ENCODE measurements at places on chromosomes 7 and 10.

GRCh38 chr10:13700473-13701144 lies 113.8 kb downstream of the PRPF18 start:
- DNase-seq = no peak

- DNase-seq = no peak
These were observed 1.1 kb upstream of the AKR1B1 start for GRCh38 chr7:134459981-134460380.

DNA sequence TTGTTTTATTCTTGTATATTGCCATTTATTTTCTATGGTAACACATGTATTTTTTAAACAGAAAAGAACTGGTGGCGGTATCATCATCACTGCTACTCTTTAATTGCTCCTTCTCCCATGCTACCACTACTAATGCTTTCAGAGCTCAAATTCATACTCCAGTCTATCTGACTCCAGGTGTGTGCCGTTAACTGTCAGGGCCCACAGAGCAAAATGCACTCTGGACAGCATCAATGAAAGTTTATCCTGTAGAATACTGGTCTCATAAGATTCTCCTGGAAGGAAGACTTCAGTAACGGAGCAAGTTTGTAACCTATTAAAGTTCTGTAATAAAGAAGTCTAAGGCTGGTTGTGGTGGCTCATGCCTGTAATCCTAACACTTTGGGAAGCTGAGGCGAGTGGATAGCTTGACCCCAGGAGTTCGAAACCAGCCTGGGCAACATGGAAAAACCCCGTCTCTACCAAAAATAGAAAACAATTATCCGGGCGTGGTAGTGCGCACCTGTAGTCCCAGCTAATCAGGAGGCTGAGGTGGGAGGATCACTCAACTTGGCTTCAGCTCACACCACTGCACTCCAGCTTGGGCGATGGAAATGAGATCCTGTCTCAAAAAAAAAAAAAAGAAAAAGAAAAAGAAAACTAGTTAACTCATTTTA lies 18.4 kb downstream of the ZNRF2 start:
- DNase-seq = no peak

GRCh38 chr10:86109421-86109820 lies 257.2 kb downstream of the GRID1 start:
- DNase-seq = no peak

DNA sequence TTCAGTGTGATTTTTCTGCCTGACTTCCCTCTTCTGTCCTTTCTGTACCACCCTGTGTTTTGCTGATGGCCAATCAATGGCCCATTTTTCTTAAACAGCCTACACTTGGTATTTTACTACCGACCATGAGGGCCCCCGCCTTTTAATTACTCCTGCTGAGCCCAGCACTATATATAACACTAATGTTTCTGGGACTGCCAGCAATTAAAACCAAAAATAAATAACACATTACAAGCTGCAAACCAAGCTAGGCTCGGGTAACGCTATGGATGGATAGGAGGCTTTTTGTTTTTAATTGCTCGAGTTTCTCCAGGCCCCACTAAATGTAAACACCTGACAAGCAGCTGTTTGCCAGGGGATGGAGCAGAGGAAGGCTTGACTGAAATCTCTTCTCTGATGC lies 915.4 kb upstream of the AUTS2 start:
- no peak for DNase-seq

DNA sequence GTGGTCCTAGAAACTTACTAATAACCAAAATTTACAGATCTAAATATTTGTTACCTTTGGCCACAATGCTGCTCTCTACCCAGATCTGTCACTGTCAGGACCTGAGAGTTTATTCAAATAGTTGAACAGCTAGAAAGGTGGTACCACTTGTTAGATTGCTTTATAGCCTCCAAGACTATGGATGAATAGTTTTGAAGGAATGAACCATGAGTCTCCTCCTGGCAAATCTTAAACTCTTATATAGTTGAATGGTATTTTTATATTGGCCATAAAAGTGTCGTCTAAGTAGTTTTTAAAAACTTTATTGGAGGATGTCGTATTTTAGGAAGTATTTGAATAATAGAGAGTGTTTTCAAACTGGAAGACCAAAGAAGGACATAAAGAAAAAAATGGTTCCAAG lies 178.7 kb downstream of the AHR start:
- no peak for DNase-seq

- no peak for DNase-seq
These were observed 24.7 kb upstream of the YAE1 start for GRCh38 chr7:39541511-39541910.

DNA sequence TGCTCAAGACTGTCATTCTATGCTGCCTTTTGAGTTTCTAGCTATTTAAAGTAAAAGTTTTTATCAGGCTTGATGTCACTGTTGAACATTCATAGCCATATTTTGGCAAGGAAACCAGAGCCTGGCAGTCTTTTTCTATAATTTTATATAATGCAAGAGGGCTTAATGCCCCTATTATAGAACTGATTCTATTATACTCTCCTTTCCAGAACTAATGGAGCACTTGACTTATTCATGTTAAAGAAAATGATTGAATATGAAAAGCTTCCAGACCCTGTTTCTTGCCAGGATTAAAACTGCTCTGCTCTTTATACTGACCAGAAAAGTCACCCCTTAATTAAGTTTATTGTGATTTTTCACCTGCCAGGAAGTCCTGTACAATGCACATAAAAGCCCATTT lies 337.6 kb upstream of the CHRM2 start:
- no peak for DNase-seq

DNA sequence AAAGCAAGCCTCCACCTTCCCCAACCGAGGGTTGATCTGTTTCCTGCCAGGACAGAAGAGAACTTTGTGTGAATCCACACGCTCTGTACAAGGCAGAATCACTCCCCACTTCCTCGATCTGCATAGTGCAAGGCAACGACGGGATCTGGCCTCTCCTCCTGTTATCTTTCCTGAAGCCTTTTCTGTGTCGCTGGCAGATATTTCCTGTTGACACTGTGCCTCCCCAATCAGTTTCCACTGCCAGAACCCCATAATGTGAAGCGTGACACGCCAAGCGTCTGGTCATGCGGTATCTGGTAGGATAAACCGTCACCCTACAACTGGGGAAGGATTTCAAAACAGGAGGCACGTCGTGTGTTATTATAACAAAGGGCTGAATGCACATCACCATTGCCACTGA lies 57.2 kb downstream of the FAM171A1 start:
- DNase-seq = no peak

DNA sequence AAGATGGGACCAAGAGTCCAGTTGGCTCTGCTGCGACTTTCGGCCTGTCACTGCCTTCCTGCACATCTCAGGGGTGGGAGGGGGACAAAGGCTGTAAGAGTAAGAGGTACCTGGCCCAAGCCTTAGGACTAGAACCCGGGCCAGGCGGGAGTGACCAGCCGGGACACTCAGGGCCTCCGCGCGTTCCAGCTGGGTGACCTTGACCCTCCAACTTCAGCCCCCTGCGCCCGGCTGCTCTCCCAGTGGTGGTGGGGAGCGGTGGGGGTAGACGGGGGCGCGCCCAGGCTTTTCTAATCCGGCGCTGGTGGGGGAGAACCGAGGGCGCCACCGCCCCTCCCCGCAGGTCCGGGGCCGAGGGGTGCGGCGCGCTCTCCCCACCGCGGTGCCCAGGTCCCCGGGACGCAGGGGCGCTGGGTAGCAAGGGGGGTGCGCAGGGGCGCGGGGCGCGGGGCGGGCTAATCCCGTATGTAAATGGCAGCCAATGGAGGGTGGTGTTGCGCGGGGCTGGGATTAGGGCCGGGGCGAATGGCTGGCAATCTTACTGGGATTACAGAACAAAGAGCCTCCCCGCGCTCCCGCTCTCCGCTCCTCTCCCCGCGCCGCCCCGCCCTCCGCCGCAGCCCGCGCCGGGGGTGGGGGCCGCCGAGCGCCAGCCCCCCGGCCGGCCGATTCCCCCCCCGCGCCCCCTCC lies at the start of gene GTF2IRD1:
Gene GTF2IRD1, plus strand, starts transcription at position 585 of the 690 bp plus-strand sequence. CDS start 54,175 bp downstream, outside the sequence.
- peak; percentile 84 for DNase-seq

- DNase-seq = no peak
These were observed 108.9 kb upstream of the MKLN1 start for GRCh38 chr7:131218727-131219128.

- no peak for DNase-seq
These were observed 22.7 kb upstream of the GTF2IRD1 start for GRCh38 chr7:74430961-74431466.

- no peak for DNase-seq
These were observed 137.4 kb upstream of the TCERG1L start for GRCh38 chr10:131448883-131449282.

GRCh38 chr7:107364787-107365186 lies 105.1 kb upstream of the GPR22 start:
- peak; percentile 29 for DNase-seq

DNA sequence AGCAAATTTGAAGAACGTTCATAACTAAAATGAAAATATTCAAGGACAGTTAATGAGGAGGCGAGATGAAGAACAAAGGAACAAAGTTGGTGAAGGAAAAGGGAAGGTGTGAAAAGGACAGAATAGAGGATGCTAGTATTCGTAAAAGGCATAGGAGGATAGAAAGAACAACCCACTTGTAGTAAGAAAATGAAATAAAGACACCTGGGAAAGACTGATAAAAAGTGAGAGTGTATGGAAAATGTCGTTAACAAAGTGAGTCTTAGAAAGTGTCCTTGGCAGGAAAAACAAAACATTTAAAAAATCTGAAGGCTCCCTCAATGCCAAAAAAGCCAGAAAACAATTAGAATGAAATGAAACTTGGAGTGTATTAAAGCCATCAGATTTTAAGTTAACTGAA lies 29.6 kb upstream of the ZC3HAV1 start:
- no peak for DNase-seq

DNA sequence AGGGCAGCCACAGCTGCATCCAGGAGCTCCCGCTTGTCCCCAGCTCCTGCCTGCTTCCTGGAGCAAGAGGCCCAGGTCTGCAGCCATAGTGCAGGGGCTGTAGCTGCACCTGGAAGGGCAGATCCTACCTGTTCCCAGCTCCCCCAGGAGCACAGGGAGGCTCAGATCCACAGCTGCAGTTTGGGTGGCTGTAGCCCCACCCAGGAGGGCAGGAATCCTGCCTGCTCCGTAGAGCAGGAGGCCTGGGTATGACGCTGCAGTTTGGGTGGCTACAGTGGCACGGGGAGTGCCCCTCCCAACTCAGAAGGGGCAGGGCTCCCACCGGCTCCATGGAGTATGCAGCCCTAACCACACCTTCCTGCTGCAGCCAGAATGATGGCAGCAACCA lies 26.7 kb upstream of the CDCA7L start:
- no peak for DNase-seq

DNA sequence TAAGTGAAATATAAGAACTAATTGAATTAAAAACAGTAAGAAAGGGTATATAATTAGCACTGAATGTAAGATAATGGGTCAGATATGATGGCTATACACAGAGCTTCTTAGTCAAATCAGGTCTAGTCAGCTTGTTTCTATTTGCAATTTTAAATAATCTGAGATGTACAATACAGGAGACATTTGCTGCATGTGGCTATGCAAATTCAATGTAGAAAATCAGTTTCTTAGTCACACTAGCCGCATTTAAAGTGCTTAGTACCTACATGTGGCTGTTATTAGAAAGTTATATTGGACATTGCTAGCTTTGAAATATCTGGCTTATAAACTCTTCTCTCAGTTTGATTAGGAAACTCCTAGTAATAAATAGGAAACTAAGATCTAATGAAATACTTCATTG lies 25.3 kb downstream of the CCDC7 start:
- DNase-seq = no peak

DNA sequence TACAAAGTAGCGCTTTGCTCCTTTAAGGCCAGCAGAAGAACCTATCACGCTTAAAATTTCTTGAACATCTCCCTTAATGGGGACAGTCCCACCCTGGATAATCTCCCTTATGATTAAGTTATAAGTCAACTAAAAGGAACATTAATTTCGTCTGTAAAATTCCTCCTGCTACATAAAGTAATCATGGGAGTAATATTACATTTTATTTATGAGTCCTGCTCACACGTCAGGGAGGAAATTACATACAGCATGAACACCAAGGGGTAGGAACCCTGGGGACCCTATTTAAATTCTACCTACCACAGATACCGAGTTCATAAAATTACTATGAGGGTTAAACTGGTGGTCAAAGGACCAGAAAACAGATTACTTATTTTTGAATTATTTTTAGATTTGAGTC lies 926.6 kb upstream of the MBL2 start:
- DNase-seq = no peak

GRCh38 chr10:62583876-62584615 lies 209.9 kb downstream of the ZNF365 start:
- peak; percentile 97 for DNase-seq

DNA sequence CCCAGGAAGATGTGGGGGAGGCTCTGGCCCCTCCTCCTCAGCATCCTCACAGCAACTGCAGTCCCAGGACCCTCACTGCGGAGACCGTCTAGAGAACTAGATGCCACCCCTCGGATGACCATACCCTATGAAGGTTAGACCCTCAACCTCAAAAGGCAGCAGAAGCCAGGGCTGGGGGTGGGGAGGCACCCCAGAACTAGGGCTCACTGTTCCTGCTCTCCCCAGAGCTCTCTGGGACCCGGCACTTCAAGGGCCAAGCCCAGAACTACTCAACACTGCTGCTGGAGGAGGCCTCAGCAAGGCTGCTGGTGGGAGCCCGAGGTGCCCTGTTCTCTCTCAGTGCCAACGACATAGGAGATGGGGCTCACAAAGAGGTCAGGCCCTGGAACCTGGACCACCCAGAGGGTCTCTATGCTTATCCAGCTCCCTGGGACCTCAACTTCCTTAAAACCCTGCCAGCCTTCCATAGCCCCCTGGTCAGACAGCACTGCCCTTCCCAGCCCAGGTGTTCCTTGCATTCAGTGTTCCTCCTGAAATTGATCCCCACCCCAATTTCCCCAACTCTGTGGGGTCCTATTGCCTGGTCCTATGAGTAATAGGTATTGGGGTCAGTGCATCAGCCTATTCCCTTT lies 3.7 kb downstream of the SEMA4G start:
- DNase-seq = no peak

GRCh38 chr10:13567030-13567429 lies 19.7 kb upstream of the PRPF18 start:
- no peak for DNase-seq

DNA sequence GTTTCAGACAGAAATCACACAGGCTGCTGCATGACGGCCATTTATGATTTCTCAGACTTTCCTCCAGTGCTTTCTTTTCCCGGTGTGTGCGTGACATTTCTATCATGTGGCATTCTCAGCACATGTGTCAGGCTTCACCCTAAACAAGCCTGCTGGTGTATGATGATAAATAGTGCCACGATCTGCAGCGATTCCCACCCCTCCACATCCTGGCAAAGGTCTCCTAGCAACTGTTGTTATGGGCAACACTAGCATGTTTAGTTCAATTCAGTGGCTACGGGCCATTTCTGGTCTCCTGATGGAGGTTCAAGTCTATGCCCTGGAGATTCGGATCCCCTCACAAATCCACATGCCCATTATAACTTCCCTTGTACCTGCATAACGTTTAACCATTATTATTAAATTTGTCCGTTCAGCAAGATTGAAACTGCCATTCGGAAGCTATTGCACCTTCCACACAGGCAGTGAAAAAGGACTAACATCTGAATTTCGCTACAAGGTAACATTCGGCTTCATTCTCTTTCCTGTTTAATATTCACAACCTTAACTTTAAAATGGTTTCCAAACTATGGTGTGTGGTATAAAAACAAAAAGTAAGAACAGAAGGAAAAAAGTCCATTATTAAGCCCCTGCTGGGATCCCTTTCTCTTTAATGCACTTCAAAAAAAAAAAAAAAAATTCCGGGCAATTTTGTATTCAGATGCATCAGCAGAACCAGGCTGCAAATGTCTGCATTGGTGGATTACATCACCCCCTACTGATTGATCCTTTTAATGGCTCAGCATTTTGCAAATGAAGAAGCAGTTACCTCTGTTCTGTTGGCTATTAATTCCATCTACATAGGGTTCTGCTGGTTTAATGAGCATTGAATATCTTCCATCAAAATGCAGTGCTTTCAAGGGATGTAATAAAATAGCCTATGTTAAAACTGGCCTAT lies 90.2 kb downstream of the FRMD4A start:
- DNase-seq = peak; percentile 44

All from fibroblast of skin of right biceps (primary cell).